ENCODE measurements at places on chromosomes 7 and 10. TPM values are rescaled to one million over a fixed set of nuclear protein-coding genes. Genes with fewer than 3 reads are reported as not detected.

DNA sequence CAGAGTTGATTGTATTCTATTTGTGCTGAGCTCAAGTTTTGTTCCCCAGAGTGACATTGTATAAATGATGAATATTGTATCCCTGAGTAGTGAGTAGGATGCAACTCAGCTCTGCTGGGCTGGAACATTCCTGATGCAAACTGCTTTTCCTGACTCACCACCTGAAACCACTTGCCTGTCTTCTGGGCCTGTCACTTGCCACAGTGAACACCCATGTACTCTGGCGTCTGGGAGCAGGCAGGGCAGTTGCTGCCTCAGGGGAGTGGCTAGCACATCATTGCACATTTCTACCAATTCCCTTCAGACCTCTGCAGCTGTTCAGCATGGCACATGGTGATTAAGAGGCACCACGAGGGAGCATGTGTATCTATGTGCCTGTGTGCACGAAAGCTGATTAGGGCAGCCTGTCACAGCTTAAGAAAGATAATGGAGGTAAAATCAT, 157.3 kb downstream of the SND1 start:
- peaks cover 6% of the 10 kb centered on the region for H3K36me3 ChIP-seq
- DNase-seq = no peak
- H3K27me3 ChIP-seq = no peaks in the 10 kb centered on the region
- no peak overlapping the region for H3K27ac ChIP-seq

GRCh38 chr7:98372993-98373392, 27.9 kb downstream of the BAIAP2L1 start:
- H3K36me3 ChIP-seq = no peaks in the 10 kb centered on the region
- no peaks in the 10 kb centered on the region for H3K4me1 ChIP-seq
- no peak for DNase-seq
- no peaks in the 10 kb centered on the region for H3K27me3 ChIP-seq

- no peak overlapping the region for H3K27ac ChIP-seq
- no peaks in the 10 kb centered on the region for H3K36me3 ChIP-seq
- H3K4me1 ChIP-seq = no peaks in the 10 kb centered on the region
- DNase-seq = no peak
These were observed 55.5 kb downstream of the CCDC186 start for GRCh38 chr10:114118514-114118913.

DNA sequence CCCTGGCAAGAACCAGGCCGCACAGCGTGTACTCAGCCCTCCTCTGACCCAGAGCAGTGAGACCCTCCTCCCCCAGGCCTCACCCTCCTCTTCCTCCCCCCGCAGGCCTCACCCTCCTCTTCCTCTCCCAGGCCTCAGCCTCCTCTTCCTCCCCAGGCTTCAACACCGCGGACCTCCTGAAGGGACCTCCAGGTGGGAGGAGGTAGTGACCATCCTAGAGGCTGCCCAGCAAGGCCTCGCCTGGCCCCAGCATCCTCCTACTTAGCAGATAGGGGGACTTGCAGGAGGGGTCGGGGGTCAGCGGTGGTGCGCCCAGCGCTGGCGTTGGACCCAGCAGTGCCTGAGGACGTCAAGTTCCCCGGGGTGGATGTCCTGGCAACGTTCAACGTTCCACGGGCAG, 270.8 kb downstream of the ELFN1 start:
- H3K4me3 ChIP-seq = peak overlapping the region; percentile 76
- peaks cover 4% of the 10 kb centered on the region for H3K36me3 ChIP-seq
- peak overlapping the region; percentile 76 for H3K27ac ChIP-seq
- H3K27me3 ChIP-seq = peaks cover 12% of the 10 kb centered on the region
- DNase-seq = no peak

DNA sequence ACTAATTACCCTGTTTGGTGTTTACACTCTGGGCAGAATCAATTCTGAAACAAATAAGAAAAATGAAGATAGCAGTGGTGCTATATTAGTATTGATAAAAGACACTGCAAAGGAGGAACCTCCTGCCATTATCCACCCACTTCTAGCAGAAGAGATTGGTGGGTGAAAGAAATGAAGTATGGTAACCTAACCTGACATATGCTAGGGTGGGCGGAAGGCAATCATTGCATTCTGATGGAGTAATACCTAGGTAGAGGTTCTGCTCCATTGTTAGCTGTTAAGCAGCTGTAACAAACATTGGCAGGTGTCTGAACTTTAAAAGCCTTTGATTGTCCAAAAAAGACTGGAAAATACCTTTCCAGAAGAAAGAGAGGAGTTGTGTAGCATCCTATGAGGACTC, 95.9 kb downstream of the OTUD1 start:
- peaks cover 7% of the 10 kb centered on the region for H3K27me3 ChIP-seq
- no peak for DNase-seq
- H3K27ac ChIP-seq = no peak overlapping the region
- H3K36me3 ChIP-seq = no peaks in the 10 kb centered on the region
- H3K4me3 ChIP-seq = no peak overlapping the region
- H3K4me1 ChIP-seq = no peaks in the 10 kb centered on the region

DNA sequence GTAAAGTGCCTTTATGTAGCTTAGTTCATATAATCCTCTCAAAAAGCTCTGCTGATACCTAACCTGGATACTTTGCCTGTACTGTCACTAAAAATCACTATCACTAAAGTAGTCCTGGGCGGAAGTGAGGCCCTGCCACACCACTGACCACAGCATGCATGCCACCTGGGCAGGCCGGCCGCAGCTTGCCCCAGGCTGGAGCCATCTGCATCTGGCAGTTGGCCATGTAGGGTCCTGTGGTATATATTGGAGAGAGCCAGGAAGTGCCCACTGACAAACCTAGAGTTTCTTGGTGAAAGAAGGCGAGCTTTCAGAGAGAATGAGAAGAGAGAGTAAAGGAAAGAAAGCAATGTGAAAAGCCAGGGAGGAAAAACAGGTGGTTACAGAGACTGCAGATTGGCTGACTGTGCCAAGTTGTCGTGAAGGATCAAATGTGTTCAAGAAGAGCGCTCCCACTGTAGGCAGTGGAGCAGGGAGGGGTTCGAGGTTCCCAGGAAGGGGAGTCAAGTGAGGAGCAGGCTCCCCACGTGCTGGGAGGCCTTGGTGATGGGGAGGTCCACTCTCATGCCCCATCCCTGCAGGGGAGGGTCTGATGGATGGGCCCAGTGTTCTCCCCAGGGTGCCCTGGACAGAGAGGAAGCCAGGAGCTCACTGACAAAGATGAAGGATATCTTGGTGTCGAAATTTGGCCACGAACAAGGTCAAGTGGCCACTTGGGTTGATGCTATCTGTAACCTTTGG, 13.6 kb downstream of the LOXL4 start:
- no peak overlapping the region for H3K27ac ChIP-seq
- H3K4me3 ChIP-seq = no peak overlapping the region
- no peak for DNase-seq
- H3K36me3 ChIP-seq = peaks cover 10% of the 10 kb centered on the region

- H3K4me3 ChIP-seq = no peak overlapping the region
- no peaks in the 10 kb centered on the region for H3K4me1 ChIP-seq
- H3K27me3 ChIP-seq = peaks cover 15% of the 10 kb centered on the region
- DNase-seq = no peak
- no peaks in the 10 kb centered on the region for H3K36me3 ChIP-seq
These were observed 31.1 kb upstream of the YAE1 start for GRCh38 chr7:39535064-39535463.

DNA sequence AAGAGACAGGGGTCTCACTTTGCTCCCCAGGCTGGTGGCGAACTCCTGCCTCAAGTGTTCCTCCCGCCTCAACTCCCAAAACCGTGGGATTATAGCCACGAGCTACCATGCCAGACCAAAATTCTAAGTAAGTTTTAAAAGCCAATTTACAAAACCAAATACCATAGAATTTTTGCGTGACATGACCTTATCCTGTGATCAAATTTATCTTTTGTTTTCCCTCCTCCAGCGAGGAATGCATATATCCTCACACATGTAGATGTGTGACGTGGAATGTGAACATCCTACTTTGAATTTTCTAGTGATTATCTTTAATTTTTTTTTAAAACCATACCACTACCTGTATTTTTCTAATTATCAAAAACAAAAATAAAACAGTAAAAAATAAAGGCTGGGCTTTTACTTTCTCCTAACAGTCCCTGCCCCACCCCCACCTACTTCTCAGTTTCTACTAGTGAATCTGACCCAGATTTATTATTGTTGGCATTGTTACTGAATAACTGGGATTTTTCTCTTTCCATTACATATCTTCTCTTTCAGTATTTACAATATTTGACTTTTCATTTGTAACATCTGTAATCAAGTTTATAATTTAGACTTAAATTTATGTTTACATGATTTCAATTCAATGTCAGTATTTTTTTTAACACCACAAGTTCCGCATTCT, 26.0 kb downstream of the CYTH3 start:
- H3K4me3 ChIP-seq = no peak overlapping the region
- DNase-seq = no peak
- H3K4me1 ChIP-seq = peaks cover 34% of the 10 kb centered on the region
- peaks cover 28% of the 10 kb centered on the region for H3K27me3 ChIP-seq
- no peaks in the 10 kb centered on the region for H3K36me3 ChIP-seq

DNA sequence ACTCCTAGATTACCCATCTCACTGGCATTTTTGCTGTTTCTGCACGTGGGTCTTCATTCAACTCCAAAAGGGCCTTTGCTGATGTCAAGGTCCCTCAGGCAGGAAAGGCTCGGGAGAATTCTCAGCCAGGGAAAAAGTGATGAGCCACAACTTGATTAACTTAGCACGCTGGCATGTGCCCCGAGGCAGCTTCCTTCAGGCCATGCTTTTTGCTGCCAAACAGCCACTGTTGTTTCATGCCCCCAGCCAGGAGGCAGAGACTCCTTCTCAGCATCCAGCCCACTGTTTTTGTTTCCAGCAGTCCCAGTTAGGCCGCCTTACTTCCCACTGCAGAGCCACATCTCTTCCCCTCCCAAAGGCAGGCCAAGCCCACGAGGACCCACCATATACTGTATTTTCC, 266.5 kb upstream of the YAE1 start:
- no peaks in the 10 kb centered on the region for H3K36me3 ChIP-seq
- no peak for DNase-seq
- no peak overlapping the region for H3K4me3 ChIP-seq
- peaks cover 41% of the 10 kb centered on the region for H3K27me3 ChIP-seq
- no peak overlapping the region for H3K27ac ChIP-seq
- H3K4me1 ChIP-seq = no peaks in the 10 kb centered on the region

DNA sequence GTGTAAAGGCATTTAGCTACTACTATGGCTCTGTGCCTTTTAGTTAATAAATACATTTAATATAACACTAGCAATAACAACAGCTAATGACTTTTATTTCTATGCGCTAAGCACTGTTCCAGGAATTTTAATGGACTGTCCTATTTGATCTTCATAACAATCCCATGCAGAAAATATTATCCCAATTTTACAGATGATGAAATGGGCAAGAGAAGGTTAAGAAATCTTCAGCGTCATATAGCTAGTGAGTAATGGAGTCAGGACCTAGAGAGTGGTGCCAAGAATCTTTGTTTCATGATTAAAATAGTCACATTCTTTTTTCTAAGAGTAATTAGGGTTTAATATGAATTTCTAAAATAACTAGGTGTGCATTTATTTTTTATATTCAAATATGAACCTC, 32.4 kb downstream of the ACTA2 start:
- DNase-seq = no peak
- H3K27me3 ChIP-seq = no peaks in the 10 kb centered on the region
- H3K4me3 ChIP-seq = no peak overlapping the region
- H3K4me1 ChIP-seq = no peaks in the 10 kb centered on the region
- H3K36me3 ChIP-seq = peaks cover 9% of the 10 kb centered on the region

GRCh38 chr7:11415101-11415500, 416.9 kb downstream of the THSD7A start:
- H3K36me3 ChIP-seq = no peaks in the 10 kb centered on the region
- H3K27me3 ChIP-seq = no peaks in the 10 kb centered on the region
- no peak overlapping the region for H3K4me3 ChIP-seq
- DNase-seq = no peak

- no peak overlapping the region for H3K4me3 ChIP-seq
- no peaks in the 10 kb centered on the region for H3K27me3 ChIP-seq
- no peak overlapping the region for H3K27ac ChIP-seq
- DNase-seq = no peak
These were observed 95.3 kb downstream of the CUX1 start for GRCh38 chr7:101912716-101913110.

DNA sequence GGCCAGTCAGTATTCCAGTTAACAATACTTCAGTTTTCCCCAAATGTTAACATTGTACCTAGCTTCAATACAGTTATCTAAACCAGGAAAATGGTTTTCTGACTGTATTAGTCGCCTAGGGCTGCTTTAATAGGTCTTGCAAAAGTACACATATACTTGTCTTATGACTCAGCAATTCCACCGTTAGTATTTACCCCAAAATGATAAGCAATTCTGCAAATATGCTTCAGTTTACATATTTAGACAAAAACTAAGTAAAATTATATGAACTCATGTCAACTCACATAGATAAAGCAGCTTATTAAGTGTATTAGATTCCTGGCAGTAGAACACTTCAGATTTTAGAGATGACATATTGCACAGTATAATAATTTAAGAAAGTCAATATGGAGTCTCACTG, 363.3 kb downstream of the ARL4A start:
- H3K4me1 ChIP-seq = no peaks in the 10 kb centered on the region
- H3K27me3 ChIP-seq = no peaks in the 10 kb centered on the region
- H3K27ac ChIP-seq = no peak overlapping the region
- H3K36me3 ChIP-seq = no peaks in the 10 kb centered on the region

DNA sequence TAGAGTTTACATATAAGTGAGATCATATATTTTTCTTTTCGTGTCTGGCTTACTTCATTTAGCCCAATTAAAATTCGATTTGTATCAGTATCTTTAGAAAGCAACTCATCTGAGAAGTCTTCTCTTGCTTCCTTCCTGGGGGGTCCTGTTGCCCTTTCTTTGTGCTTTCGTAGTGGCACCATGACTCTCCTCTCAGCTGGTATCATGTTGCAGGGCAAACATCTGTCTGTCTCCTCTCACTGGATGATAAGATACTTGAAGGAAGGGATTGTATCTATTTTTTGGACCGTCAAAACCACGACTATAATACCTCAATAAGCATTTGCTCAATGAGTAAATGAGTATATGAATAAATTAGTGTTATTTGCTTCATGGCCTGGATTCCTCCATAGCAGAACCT, 382.5 kb upstream of the SORCS1 start:
- H3K36me3 ChIP-seq = no peaks in the 10 kb centered on the region
- H3K27me3 ChIP-seq = no peaks in the 10 kb centered on the region
- no peaks in the 10 kb centered on the region for H3K4me1 ChIP-seq
- H3K4me3 ChIP-seq = no peak overlapping the region

The CRYGN gene
- total RNA-seq = not detected

The ASZ1 gene
- total RNA-seq = not detected

The ICA1 gene
- total RNA-seq = 0.31 TPM

The RP9 gene
- 16.2 TPM for total RNA-seq

The HOXA7 gene
- total RNA-seq = not detected

The ACSM6 gene
- not detected for total RNA-seq

The ATG9B gene
- 2.7 TPM for total RNA-seq

The METTL27 gene
- total RNA-seq = not detected

The IL6 gene
- total RNA-seq = 151 TPM

The RSPH10B2 gene
- total RNA-seq = 0.53 TPM

All from natural killer cell treated with Interleukin-12 subunit alpha and Interleukin-12 subunit beta and Interleukin-15 and Interleukin-18, amount 100 ng/mL, for 72 hours (primary cell).